ENCODE measurements at places on chromosomes 4 and X.
A peak's percentile ranks its signal among the peaks of the same experiment; 100 is the strongest.

DNA sequence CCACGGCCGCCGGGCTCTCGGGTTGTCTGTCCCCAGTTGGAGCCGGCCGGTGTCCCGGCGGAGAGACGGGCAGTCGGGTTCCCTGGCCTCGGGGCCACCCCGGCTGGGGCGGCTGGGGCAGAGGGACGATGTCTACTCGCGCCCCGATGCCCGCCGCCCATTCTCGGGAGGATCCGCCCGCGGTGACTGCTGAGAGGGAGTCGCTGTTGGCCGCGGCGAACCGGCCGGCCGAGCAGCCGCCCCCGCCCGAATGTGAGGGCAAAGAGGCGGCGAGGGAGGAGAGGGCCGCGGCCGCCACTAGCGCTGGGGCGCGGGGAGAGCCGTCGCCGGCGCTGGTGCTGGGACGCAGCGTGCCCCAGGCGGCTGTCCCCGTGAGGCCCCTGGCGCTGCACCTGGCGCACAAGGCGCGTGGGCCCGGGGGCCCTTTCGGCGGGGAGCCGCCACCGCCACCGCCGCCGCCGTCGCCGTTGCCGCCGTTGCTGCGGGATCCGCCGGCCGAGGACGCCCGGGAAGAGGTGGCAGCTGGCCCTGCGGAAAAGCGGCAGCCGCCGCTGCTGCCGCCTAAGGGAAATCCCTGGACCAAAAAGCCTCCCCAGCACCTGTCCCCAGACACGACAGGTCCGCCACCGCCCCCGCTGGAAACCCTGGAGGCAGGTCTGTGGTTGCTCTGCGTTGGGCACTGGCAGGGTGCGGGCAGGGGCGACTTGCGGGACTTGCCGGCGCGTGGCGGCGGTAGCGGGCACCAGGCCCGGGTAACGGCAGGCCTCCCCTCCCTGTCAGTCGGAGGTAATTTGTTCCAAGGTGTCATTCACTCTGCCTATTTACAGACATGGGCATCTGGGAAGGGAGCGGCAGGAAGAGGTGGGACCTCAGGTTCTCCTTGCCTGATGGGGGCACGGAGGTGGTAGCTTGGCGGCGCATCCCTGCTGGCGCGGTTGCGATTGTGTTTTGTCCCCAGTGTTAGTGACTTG, 739 bp downstream of the LARP1B start:
- DNase-seq: peak; percentile 22

DNA sequence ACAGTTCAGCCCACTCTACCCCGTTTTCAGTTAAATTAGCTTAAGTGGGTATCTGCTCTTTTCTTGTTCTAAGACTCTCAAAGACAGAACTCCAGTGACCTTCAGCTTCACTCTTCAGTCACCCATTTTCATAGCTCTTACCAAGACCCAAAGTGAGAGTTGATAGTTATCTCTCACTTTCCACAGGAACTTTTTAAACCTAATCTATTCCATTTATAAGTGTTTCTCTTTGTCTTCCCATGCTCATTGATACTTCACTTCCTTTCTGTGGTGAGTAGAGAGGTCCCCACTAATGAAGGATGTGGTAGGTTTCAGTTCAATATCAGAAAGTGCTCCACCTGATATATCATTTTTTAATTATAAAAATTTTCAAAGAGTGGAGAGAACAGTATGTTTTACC, 33.4 kb downstream of the COX18 start:
- no peak for DNase-seq

DNA sequence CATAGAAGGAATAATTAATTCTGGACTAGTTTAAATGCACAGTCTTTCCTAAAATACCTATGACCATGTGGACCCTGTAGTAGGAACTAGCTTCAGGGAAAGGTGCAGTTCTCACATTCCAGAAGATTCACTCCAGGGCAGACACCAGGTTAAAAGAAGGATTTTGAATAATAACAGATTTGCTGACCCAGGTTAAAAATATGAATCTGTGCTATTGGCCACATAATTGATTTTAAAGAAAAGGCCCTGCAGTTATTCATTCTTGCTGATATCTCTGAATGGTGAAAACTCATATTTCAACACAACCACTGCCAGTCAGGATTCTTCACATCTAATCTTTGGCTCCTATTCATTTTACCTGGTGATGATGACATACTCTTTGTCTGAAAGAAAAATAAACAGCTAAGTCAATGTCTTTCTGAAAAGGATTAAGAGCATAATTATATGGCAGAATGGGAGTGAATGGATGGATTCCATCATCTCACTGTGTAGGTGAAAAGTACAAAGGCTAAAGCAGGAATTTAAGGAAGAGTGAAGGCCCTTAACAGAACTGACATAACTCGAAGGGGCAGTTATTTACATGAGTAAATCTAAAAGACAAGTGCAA, 432.8 kb downstream of the PDGFC start:
- DNase-seq: no peak

DNA sequence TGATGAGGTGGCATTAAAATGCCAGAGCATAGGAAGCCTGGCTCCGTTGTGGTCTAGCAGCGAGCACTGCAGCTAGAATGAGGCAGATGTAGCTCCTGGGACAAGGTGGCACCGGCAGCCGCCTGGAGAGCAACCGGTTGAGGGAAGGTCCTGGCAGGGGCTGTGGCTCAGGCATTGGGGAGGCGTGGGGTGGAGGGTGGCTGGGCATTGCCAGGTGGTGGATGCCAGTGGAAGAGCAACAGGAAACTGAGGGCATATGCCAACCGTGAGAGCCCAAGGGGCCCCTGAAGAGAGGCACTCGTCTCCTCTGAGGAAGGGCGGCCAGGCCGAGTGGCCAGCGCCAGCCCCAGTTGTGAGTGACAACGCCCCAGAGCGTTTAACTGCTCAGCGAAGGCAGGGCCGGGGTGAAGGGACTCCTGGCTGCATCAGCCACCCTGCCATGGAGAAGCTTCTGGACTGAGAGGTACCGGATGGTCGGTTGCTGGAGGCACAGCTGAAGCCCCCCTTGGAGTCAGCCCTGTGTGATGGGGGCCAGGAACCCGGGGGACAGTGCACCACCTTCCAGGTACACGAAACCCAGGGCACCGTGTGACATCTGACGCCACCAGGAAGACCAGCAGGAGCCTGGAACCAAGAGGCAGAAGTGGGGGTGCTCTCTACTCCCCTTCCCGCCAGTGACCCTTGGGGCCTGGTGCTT, 13.2 kb upstream of the PDE6B start:
- DNase-seq: no peak

GRCh38 chr4:122914292-122914904, 8.0 kb downstream of the NUDT6 start:
- DNase-seq: no peak

DNA sequence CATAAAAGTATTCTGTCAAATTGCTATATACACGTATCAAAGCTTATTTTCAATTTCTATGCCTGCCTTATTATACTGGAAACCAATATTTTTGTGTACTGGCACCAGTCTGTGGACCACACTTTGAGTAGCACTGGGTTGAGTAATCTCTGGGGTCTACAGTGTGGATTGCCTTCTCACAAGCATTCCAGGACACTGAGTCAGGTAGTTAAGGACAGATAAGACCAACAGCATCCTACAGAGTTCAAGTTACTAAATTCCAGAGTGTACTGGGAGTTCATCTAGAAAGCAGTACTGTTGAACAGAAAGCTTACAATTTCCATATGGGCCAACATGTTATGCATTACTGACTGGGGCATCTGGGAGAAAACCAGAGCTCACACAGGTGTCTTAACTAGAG, 61.8 kb downstream of the VMA21 start:
- no peak for DNase-seq

DNA sequence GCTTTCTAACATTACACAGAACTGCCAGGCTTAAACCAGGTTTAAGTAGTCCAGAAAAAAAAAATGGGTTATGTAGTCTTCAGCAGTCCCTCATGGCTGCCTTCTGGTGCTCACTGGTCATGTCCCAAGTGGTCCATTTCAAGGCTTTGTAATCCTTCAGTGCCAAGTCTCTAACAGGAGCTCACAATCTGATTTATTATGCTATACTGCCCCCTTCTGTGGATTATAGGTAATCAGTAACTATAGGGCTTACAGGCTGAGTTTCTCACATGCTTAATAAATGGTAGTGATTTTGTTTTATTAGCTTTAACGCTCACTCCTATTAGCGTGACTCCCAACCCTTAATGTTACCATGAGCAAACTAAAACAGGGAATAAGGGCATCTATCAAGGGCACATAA, 92.5 kb upstream of the EDA2R start:
- no peak for DNase-seq

DNA sequence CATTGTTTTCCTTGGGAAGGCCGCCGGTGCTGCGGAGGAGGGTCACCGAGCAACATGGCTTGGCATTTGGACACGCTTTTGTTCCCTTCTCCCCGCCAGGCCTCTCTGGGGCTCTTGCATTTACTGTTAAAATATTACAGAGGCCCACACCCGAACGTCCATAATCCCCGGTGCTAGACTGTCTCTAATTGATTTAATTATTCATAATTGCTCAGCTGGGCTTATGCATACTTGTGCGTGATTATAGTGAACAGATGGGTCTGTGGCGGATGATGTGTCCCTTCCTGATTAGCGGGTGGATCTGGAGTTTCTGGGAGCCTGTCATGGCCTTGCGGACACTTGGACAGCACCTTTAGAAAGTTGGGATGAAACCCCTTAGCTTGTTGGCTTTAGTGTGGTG, 100.2 kb upstream of the MSX1 start:
- DNase-seq: no peak

DNA sequence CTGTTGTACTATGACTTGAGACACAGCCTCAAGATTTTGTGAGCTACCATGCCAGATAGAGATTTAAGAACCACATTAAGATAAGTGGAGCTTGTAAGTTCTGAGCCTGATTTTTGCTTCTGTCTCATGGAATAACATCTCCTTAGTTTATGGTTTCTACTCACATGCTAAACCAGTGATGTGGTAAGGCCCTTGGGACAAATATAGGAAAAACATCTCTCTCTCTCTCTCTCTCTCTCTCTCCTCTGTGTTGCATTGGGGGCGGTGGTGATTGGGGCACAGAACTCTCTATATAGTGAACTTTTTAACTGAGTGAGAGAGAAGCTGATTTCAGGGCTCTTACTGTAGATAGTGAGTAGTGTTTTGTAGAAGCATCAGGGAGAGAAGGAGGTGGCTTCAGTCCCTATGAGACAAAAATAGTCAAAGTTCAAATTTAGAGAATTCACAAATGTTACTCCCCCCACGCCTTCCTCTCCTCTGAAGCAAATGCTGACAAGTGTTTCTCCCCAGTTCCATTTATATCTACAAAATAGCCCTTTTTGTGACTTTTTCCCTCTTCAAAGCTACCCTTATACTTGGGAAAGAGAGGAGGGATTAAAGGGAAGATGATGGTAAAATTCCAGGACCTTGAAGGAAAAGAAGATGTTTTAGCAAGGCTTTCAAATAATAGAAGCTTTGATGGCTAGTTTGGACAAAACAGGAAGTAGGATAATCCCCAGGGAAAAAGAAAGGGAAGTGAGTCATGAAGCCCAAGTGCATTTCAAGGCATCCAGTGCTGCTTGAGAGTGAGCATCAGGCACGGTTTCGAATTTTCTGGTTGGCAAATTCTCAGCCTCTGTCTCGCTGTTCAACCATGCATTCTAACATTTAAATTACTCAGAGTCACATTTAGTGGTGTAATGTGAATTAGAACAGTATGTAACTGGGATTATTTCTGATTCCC, 134.3 kb upstream of the AP1S2 start:
- no peak for DNase-seq

DNA sequence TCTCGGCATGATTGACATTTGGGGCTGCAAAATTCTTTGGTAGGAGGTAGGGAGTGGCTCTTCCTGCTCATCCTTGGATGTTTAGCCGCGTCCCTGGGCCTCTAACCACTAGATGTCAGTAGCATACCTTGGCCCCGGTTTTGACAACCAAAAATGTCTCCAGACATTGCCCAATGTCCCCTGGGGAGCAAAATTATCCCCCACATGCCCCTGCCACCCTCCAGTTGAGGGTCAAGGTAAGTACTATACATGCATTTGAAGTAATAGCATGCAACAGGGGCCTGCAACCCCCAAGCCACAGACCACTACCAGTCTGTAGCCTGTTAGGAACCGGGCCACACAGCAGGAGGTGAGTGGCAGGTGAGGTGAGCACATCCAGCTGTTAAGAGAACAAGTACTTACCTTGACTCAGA, 17.6 kb upstream of the KIAA1210 start:
- no peak for DNase-seq
